Nucleus accumbens (tissue), 56 donors: ENCODE measurements at places on chromosomes 7 and 10.
A peak's percentile ranks its signal among the peaks of the same experiment; 100 is the strongest.

DNA sequence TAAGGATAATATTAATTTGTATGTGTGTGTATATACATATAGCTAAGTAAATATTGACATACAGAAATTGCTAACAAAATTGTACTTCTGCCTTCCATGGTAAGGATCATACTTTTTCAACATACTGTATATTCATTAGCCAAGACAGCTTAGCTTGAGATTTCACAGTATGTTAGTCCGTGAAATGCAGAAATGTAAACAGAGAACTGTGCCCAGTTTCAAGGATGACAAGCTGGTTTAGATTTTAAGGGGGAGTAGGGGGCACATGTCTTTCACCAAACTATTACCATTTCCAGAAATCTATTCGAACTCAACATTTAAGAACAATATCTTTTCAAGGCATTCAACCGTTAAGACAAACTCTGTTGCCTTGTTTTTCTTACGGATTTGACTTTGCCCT, 182.2 kb downstream of the SORCS1 start:
- no peak for DNase-seq

DNA sequence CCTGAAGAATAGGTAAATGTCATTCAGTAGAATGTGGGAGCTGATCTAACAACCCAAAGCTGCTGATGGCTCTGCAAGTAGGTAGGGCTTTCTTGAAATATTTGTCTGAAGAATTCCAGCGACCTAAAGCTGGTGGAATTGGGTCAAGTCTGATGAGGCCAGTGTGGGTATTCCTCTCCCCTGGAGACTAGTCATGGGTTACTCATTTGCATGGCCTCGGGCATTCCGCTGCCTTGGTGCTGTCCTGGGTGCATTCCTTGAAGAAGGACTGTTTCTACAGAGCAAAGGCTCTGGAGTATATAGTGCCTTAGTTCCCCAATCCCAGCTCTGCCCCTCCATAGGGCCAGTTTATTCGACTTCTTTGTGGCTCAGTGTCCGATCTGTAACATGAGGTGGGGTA, 19.2 kb downstream of the PDK4 start:
- DNase-seq: no peak

GRCh38 chr10:76086170-76086760, 654.8 kb downstream of the LRMDA start:
- no peak for DNase-seq

DNA sequence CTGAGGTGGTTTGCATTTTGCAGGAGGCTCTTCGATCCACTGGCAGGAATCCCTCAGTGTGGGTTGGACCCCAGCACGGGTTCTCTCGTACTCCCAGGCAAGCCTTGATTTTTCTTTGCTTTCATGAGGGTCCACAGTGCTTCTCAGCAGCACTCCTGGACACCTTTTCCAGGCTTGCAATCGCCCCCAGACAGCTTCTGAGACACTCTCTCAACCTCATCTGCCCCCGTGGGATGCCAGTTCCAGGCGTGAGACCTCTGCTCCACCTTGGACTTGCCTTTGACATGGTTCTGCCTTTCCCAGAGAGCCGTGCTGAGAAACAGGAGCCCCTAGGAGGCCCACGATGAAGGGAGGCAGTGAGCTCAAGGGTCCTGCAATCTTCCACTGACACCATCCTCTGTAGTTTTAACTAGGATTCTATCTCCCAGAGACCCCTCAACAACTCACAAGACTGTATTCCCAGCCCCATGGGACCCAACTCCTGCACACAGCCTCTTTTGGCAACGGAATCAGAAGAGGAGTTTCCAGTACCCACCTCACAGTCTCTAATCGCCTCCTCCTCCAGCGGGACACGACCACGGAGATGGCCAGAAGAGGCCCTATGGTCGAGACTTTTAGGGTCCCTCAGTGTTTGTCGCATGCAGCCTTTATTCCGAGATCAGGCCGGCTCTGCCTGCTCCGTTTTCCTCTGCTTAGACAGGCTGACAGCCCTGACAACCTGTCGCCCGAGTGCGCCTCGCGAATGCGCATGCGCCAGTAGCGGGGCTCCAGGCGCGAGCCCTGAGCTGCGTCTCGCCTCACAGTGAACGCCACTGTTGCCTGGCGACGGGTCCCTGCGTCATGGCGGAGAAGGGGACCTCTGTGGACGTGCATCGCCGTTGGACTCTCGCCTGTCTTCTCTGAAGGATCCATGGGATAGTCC, 26.0 kb upstream of the ZNF273 start:
- DNase-seq: peak; percentile 65

DNA sequence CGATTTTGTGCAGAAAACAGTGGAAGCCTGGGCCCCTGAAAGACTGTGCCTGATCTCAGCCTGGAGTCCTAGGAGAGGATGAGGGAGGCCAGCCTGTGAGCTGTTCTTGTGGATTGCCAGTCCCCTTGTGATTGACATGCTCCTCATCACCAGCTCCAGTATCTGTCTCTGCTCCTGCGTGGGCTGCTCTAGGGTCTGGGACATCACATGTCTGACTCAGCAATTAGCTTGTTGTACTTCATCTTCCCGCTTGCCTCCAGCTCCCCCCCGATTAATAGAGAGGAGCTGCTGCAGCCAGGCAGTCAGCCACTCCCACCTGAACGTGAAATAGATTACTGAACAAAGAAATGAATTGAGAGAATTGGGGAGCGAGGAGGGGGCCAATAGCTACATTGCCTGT, 99.6 kb upstream of the TBX20 start:
- DNase-seq: no peak

DNA sequence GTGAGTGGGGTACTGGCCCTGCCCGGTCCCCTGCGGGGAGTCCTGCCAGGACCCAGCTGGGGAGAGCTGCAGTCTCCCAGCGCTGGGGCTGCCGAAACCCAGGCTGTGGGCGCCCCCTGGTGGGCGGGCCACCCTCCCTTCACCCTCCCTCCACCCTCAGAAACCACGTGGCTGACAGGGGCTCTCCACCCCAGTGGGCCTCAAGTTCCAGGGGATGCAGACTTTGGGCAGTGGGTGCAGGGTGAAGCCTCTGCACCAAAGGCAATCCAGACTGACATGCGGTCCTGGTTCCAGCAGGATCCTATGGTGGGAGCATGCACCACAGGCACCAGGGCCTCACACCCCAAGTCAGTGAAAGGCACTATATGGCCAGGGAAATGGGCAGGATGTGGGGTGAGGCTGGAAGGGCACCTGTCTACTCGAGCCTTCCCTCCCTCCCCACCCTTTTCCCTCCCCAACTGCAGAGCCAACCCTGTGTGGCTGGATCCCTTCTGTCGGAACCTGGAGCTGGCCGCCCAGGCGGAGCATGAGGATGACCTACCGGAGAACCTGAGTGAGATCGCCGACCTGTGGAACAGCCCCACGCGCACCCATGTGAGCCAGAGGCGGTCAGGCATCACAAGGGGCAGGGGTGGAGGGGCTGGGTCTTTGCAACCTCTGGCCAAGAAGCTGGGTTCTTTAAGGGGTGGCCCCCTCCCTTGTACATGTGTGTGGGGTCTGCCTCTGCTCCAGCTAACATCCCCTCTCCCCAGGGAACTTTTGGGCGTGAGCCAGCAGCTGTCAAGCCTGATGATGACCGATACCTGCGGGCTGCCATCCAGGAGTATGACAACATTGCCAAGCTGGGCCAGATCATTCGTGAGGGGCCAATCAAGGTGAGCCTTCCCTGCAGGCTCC, 38.8 kb downstream of the PSAP start:
- DNase-seq: peak; percentile 70

DNA sequence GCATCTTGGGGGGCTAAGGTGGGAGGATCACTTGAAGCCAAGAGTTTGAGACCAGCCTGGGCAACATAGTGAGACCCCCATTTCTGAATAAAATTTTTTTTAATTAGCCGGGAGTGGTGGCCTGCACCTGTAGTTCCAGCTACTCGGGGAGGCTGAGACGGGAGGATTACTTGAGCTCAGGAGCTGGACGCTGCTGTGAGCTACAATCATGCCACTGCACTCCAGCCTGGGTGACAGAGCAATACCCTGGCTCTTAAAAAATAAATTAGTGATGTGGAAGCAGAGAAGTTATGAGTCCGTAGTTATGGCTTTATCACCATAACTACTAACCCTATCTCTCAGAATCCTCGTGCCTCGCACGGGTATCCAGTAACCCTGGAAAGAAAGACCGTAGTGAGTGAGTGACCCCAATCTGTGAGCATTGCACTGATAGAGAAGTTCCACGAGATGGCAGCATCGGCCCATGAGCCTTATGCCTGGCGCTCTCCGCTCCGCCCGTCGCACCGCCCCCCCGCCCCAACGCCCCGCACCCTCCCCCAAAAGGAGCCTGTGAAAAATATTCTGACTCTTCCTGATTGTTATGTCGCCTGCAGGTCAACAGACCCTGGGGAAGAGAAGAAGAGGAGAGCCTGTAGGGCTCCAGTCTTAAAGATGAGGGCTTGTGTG, 4.9 kb upstream of the SLC29A3 start:
- peak; percentile 75 for DNase-seq

- peak; percentile 16 for DNase-seq
Measured at GRCh38 chr10:113520690-113521474, 32.0 kb upstream of the HABP2 start.

- DNase-seq: no peak
Measured at GRCh38 chr10:120186506-120186905, 270.5 kb upstream of the PLPP4 start.

- no peak for DNase-seq
Measured at GRCh38 chr7:134021836-134022235, 105.3 kb upstream of the LRGUK start.

- DNase-seq: no peak
Measured at GRCh38 chr10:23422003-23422411, 16.9 kb upstream of the OTUD1 start.

GRCh38 chr7:42106562-42106961, 130.4 kb downstream of the GLI3 start:
- DNase-seq: no peak

GRCh38 chr7:18834577-18834976, 282.9 kb downstream of the TWIST1 start:
- no peak for DNase-seq

- DNase-seq: no peak
Measured at GRCh38 chr7:83339907-83340306, 177.2 kb upstream of the PCLO start.

- DNase-seq: no peak
Measured at GRCh38 chr10:102603946-102604345, 40.3 kb upstream of the TRIM8 start.

DNA sequence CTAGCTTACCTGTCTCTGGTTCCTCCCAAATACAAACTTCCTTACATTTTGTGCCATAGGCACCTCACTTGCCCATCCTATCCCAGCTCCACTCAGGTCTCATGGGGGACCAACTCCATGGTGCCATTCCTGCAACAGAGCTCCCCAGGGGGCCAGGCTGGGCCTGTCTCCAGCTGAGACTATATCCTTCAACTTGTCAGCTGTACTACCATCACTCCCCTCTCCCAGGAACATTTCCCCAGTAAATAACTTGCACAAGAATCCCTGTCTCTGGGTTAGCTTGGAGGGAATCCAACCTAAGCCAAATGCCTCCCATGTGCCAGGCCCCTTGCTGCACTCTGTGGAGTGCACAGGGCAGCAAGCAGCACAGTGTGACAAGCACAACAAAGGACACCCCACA, 33.2 kb downstream of the FRMPD2 start:
- no peak for DNase-seq

DNA sequence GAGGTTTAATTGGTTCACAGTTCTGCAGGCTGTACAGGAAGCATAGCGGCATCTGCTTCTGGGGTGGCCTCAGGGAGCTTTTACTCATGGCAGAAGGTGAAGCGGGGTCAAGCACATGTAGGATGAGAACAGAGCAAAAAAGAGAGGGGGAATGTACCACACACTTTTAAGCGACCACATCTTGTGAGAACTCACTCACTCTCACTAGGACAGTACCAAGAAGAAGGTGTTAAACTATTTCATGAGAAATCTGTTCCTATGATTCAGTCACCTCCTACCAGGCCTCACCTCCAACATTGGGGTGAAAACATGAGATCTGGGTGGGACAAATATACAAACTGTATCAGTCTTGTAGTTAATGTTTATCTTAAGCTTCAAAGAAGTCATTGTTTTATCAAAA, 174.7 kb downstream of the GNAI1 start:
- DNase-seq: no peak

DNA sequence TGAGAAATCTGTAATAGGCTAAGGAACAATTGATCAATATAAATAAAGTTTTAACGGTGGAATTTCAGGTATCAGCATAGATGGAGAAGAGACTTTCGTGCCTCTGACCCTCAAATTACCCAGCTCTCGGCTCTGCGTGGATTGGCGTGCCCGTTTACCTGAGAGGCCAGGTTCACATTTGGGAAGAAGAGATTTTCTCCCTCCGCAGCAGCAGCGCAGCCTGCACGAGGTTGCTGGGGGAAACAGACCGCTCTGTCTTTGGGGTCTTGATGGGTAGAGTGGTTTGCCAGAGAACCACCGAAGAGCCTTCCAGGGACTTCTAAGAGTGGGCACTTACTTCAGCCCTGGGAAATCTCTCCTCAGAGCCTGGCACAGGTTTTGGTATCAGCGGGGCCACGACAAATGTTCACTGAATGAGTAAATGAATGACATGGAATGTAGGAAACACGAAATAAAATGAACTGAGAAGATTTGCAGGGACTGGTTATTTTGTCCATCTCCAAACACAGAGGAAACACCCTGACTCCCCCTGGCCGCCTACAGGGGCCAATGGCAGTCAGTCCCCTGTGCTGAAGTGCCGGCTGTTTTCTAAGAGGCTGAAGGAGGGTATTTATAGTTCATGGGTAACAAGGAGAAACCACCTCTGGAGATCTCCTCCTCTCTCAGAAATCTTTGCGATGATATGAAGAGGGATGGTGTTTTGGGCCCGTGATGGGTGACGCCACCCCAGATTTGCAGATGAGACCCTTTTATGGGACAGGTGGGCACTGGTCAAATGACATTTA, 338.5 kb downstream of the ADARB2 start:
- no peak for DNase-seq

- DNase-seq: no peak
Measured at GRCh38 chr10:97904018-97904381, 54.4 kb downstream of the GOLGA7B start.

GRCh38 chr10:67669978-67670377, 26.0 kb downstream of the CTNNA3 start:
- no peak for DNase-seq

DNA sequence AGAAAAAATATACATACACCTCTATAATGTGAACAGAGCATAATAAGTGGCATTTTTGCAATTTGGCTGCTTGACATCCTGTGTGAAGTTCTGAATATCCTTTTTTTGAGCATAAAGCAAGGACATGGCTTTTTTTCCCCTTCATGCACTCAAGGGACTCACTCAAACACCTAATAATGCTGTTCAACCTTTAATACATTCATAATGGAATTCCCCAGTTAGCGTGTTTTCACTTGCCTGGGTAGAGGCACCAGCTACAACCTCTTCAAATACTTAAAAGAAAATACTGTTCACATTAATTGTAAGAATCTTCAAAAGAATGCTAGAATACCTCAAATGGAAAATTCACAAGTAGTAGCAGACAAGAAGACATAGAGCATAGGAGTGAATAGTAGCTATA, 316.8 kb downstream of the PCDH15 start:
- DNase-seq: no peak

DNA sequence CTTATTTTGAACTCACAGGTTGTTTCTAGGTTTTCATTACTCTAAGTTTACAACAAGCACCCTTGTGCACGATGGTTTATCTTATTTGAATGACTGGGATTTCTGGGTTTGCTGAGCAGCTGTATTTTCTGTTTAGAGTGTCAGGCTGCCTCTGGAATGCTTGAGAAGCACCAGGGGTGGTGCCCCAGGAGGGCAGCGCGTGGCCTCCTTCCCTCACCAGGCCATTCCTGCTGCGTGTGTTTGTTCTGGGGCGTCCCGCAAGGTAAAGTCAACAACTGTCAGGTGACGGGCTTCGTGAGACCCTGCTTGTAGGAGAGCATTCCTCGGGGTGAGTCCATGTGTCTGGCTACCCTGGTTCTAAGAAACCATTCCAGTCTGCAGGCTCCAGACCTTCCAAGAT, 54.9 kb downstream of the FAM171A1 start:
- DNase-seq: no peak
